ENCODE measurements at places on chromosomes 13 and 19.
A peak's percentile ranks its signal among the peaks of the same experiment; 100 is the strongest.

- DNase-seq = no peak
Measured at GRCh38 chr13:106324444-106324843, 211.0 kb downstream of the EFNB2 start.

- no peak for DNase-seq
Measured at GRCh38 chr13:89227356-89227755, 1556.2 kb downstream of the SLITRK5 start.

- no peak for DNase-seq
Measured at GRCh38 chr19:34049944-34050343, 122.4 kb upstream of the LSM14A start.

GRCh38 chr19:21947775-21948174 lies 63.0 kb downstream of the ZNF208 start:
- no peak for DNase-seq

GRCh38 chr13:101393140-101393539 lies 23.2 kb downstream of the NALCN start:
- DNase-seq = no peak

DNA sequence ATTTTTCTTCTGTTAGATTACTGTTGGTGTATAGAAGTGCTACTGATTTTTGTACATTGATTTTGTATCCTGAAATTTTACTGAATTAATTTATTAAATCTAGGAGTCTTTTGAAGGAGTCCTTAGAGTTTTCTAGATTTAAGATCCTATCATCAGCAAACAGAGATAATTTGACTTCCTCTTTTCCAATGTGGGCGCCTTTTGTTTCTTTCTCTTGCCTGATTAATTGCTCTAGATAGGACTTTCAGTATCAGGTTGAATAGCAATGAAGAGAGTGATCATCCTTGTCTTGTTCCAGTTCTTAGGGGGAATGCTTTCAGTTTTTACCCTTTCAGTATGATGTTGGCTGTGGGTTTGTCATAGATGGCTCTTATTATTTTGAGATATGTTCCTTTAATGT lies 5.6 kb upstream of the CD33 start:
- no peak for DNase-seq

- no peak for DNase-seq
Measured at GRCh38 chr19:8265872-8266271, 42.3 kb downstream of the CD320 start.

GRCh38 chr13:31015199-31015598 lies 82.7 kb downstream of the TEX26 start:
- no peak for DNase-seq

- no peak for DNase-seq
Measured at GRCh38 chr19:926323-926588, 421 bp downstream of the ARID3A start.

GRCh38 chr19:44113138-44113783 lies at the start of gene ZNF225:
TSS of gene ZNF225 (plus strand) at chr19:44113399. CDS start at chr19:44115828, 2,429 bp downstream.
- DNase-seq = peak; percentile 71

DNA sequence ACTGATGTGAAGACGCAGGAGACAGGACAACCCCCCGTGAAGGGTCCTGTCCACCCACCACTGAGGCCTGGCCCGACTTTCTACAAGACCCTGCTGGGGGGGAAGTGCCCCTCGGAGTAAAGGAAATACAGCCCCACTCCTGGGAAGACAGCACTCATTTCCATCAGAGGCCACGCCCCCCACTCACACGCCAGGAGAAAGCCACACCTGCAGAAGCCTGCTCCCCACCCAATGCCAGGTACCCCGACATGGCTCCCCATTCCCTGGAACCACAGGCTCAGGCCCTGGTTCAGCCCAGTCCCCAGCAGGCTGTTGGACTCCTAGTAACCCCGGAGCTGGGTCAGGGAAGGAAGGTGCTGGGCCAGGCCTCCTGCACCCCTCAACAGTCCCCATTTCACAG lies 10.9 kb upstream of the ATP8B3 start:
- DNase-seq = no peak

GRCh38 chr19:1599460-1599846 lies 5.8 kb downstream of the UQCR11 start:
- DNase-seq = no peak

DNA sequence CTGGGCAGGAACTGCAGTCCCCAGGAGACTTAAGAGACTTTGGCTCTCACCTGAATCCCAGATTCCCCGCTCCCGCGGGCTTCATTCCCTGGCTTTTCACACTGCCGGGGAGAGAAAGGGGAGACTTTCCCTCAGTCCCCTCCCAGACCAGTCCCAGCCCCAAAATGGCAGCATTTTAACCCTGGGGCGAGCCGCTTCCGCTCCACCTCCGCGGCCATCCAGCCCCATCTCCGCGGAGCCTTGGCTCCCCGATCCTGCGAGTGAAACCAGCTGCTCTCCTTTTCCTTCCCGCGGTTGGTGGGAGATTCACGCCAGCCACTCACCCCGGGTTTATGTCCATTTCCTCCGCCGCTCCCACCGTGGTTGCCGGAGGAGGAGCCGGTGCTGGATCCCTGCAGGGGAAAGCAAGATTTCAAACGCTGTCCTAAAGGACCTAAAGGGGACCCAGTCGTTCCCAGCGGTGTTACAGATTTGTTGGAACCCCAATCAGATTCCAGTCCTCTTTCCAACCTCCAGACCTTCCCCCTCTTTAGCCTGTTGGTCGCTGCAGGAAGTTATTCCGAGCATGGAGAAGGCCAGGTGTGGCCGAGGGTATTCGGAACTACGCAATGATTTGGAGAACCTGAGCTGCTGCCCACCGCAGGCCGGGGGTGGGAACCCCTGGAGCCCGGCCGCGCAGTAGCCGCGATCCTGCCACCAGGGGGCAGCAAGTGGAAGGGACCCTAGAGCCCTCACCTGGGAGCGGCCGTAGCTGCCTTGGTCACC lies 3.4 kb downstream of the DMKN start:
- DNase-seq = peak; percentile 25

GRCh38 chr13:24100188-24100587 lies 60.3 kb upstream of the SPATA13 start:
- no peak for DNase-seq

DNA sequence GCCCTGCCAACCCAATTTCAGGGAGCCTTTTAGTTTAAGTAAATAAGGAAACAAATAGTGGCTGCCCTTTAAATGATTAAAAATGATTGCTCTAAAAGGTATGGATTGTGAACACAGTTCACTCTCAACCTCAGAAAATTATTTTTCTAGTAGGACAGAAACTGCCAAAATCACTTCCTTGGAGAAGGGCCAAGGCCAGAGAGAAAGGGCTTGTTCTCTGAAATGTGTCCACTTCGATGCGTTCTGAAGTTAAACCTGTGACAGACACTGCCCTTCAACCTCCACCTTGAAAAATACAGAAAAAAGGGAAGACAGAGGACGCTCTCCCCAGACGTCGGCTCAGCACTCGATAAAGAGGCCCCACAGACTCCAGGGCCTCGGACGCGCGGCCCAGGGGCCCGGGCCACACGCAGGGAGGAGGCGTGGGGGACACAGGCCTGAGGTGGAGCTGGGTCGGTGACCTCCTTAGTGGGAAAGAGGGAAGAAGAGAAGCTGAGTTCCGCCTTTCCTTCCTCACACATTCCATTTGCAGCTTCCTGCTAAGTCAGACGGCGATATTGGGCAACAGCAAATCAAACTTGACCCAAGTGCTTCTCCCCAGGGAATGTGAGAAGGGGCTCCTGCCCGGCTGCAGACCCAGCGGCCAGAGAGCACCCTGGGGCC lies 63.6 kb downstream of the RASA3 start:
- DNase-seq = no peak

DNA sequence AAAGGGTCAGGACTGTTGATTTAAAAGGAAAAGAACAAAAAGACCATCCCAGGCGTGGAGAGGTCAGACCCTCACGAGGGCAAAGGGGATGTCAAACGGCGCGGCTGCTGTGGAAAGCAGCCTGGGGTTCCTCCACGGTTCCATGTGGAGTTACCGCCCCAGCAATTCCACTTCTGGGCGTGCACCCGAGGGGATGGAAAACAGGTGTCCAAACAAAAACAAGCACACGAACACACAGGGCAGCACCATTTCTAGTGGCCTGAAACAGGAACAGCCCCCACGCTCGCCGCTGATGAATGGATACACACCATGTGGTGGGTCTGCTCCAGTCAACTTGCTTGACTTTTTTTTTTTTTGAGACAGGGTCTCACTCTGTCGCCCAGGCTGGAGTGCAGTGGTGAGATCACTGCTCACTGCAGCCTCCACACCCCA lies 11.2 kb downstream of the AP3D1 start:
- DNase-seq = no peak

DNA sequence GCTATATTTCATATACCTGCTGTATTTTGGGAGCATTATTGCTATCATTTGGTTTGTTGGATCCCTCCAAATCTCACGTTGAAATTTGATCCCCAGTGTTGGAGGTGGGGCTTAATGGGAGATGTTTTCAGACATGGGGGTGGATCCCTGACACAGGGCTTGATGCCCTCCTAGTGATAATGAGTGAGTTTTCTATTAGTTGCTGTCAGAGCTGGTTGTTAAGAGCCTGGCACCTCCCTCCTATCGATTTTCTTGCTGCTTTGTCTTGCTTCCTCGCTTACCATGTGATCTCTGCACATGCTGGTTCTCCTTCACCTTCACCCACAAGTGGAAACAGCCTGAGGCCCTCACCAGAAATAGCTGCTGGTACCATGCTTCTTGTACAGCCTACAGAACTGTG lies 259.9 kb upstream of the STARD13 start:
- DNase-seq = no peak

GRCh38 chr13:80666782-80667552 lies 326.0 kb upstream of the SPRY2 start:
- DNase-seq = no peak

DNA sequence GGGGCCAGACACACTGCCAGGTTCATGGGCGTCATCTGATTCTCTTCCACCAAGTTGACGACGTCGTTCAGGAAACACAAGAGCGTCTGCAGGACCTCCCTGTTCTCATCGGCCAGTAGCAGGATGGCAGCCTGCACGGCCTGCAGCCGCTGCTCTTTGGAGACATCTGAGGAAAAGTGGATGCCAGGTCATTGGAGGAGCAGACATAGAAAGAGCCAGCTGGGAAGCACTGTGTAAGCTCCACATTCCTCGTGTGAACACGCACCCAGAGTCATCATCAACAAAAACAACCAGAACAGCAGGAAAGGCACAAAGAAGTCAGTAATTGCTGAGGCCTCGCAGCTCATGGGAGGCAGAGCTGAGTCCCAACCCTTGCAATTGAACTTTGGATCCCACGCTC lies 96.5 kb downstream of the KL start:
- no peak for DNase-seq

DNA sequence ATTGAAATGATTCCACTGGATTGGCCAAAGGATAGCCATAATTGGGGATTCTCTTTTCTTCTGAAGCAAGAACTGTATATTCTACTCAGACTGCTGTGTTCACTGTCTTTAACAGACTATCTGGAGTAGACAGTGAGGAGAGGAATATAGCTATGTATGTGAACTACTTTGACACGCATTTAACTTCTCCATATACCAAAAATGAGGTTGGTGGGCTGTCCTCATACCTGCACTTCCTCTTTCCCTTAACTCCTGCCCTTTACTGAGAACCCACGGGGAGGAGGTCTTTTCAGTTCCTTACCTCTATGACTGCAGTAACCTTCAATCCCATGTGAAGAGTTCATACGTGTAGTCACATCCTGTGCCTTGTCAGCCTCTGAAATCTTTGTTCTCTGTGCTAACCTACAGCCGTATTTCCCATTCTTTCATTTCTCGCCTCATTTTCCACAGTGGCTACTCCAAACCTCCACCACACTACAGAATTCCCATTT lies 305.8 kb downstream of the MTUS2 start:
- DNase-seq = no peak

DNA sequence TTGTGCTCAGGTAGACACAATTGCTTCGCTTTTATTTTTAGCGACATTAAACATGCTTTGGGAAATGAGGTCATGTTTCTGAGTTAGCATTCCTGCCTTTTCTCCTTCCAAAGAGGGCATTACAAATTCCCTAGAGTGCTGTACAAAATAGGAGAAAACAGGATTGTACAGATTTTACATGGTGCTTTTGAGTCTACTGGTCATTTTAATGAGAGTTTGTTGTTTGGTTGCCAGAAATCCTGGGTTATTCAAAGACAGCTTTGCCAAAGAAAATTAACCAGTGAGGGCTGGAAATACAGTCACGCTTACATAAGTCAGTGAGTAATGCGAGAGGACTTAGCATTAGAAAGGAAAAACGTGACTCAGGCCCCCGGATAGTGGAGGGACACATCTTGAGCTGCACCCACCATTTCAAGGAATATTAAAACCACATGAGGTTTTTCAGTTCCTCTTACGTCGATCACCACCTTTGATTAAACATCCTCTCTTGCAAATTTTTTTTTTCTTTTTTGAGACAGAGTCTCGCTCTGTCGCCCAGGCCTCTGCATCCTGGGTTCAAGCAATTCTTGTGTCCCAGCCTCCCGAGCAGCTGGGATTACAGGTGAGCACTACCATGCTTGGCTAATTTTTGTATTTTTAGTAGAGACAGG lies 55.4 kb downstream of the SACS start:
- DNase-seq = peak; percentile 33

GRCh38 chr13:37504251-37504650 lies 94.3 kb downstream of the POSTN start:
- no peak for DNase-seq

DNA sequence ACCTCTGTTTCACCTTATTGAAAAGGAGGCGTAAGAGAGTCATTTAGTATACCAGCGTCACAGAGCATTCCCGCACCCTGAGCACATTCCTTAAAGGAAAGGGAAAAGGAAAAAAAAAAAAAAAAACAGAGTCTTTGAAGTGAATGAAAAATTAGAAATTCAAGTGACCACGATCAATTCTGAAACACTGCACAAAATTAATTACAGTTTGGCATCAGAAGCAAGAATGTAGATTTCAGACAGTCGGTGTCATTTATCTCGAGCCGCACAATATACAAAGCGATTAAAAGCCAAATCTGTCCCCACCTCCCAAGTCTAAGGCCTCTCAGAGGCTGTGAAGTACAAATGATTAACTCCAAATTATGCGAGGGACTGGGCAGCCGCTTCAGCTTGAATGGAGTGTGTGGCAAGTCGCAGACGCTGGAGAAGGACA lies 173.7 kb upstream of the ZNF507 start:
- DNase-seq = no peak

- DNase-seq = no peak
Measured at GRCh38 chr13:89822467-89822866, 1525.0 kb upstream of the MIR17HG start.

DNA sequence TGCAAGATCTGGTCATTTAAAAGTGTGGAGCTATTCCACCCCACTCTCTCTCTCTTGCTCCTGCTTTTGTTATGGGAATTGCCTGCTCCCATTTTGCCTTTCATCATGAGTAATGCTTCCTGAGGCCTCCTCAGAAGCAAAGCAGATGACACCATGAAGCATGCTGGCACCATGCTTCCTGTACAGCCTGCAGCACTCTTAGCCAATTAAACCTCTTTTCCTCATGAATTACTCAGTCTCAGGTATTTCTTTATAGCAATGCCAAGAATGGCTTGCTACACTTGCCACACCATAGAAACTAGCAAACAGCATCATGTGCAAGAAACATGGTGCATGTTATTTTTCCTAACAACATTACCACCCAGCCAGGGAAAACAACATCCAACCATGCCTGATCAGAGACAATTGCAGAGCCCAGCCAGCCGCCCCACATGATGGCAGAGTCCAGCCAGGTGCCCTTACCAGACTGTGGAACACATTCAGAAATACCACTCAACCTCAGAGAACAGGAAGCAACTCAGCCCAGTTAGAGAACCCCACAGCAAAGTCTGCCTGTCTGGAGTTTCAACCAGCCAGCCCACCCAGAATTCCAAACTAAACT lies 36.9 kb downstream of the SYDE1 start:
- no peak for DNase-seq

GRCh38 chr13:110330491-110331011 lies 23.5 kb downstream of the COL4A2 start:
- DNase-seq = no peak

All from T-helper 22 cell (primary cell).